ENCODE measurements at places on chromosomes 13 and 19. TPM values are rescaled to one million over a fixed set of nuclear protein-coding genes. Genes with fewer than 3 reads are reported as not detected.

GRCh38 chr19:40445780-40446262 is 1.7 kb upstream of the SERTAD3 start:
- H3K4me3 ChIP-seq = no peak overlapping the region
- no peaks in the 10 kb centered on the region for H3K27me3 ChIP-seq
- peaks cover 29% of the 10 kb centered on the region for H3K4me1 ChIP-seq
- H3K27ac ChIP-seq = peak overlapping the region; percentile 66

GRCh38 chr19:7104747-7105447 is 35.4 kb downstream of the ZNF557 start:
- H3K4me1 ChIP-seq = peaks cover 3% of the 10 kb centered on the region
- no peak for DNase-seq
- no peaks in the 10 kb centered on the region for H3K36me3 ChIP-seq
- no peaks in the 10 kb centered on the region for H3K27me3 ChIP-seq
- no peak overlapping the region for H3K4me3 ChIP-seq

The OR7A5 gene
- total RNA-seq = not detected

DNA sequence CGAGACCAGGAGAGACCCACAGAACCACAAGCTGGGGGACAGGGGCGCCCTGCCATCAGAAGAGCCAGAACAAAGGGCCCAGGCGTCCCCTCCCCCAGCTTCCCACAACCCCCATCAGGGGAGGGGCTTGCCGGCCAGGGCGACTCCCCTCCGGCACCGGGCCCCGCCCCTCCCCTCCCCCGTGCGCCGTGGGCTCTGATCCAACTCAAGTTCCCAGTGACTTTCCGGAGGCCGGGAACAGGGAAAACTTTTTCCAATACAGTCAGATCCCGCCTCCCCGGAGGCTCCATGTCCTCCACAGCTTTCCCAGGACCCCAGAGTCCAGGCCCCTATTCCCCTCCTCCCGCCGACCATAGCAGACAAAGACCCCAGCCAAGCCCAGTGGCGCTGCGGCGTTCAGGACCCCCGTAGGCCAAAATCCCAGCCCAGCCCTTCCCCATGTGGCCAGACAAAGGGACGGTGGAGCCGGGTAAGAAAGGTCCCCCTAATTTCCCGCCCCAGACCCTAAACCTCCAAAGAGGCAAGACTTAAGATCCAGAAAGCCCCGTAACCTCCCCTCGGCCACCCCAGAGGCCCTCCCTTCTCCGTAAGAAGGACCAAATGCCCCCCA is 673 bp downstream of the TEAD2 start:
- no peak for DNase-seq
- no peaks in the 10 kb centered on the region for H3K27me3 ChIP-seq
- H3K4me3 ChIP-seq = no peak overlapping the region
- peaks cover 7% of the 10 kb centered on the region for H3K36me3 ChIP-seq
- peaks cover 25% of the 10 kb centered on the region for H3K4me1 ChIP-seq

The USHBP1 gene
- total RNA-seq = not detected

DNA sequence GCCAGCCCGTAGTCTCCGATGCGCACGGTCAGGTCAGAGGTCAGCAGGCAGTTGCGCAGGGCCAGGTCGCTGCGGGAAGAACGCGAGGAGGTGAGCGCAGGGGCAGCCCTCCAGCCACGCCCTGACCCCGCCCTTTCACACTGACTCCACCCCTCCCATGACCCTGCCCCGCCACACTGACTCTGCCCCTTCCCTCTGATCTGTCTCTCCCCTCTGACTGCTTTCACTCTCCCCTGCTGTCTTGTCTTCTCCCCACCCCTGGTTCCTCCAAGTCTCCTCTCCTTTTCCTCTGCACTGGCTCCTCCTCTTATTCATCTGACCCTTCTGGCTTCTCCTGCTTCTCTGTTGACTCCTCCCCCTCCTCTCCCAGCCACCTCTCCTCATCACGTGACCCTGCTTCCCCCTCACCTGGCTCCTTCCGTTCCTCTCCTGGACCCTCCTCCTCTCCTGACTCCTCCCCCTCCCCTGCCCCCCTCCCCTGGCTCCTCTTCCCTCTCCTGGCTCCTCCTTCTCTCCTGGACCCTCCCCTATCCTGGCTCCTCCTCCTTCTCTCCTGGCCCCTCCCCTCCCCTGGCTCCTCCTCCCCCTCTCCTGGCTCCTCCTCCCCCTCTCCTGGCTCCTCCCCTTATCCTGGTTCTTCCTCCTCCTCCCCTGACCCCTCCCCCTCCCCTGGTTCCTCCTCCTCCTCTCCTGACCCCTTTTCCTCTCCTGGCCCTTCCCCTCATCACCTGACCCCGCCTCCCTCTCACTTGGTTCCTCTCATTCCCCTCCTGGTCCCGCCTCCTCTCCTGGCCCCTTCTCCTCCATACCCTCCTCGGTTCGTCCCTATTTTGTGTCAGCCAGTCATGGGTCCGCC is 9.9 kb downstream of the LMTK3 start:
- H3K36me3 ChIP-seq = no peaks in the 10 kb centered on the region
- H3K27me3 ChIP-seq = peaks cover 15% of the 10 kb centered on the region
- DNase-seq = no peak
- H3K4me1 ChIP-seq = peaks cover 7% of the 10 kb centered on the region

DNA sequence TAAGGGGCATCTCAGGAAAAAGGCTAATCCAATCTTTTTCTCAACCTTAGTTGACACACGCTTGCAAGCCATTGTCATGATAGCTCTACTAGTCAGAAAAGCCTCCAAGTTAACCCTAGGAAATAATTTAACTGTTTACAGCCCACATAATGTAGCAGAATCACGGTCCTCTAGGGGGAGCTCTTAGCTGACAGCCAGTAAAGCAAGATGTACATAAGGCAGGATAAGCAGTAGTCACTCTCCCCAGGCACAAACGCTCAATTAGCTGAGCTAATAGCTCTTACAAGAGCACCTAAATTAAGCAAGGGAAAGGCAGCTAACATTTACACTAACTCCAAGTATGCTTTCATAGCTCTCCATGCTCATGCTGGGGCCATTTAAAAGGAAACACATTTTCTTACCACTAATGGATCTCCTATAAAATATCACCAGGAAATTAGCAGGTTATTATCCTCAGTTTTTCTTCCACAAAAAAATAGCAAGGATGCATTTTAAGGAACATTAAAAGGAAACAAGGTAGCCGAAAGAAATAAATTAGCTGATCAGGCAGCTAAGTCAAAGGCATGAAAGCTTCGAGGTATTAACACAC is 33.7 kb upstream of the ZSCAN5A start:
- H3K27ac ChIP-seq = no peak overlapping the region
- peaks cover 2% of the 10 kb centered on the region for H3K36me3 ChIP-seq
- no peak overlapping the region for H3K4me3 ChIP-seq
- H3K27me3 ChIP-seq = no peaks in the 10 kb centered on the region
- no peaks in the 10 kb centered on the region for H3K4me1 ChIP-seq

DNA sequence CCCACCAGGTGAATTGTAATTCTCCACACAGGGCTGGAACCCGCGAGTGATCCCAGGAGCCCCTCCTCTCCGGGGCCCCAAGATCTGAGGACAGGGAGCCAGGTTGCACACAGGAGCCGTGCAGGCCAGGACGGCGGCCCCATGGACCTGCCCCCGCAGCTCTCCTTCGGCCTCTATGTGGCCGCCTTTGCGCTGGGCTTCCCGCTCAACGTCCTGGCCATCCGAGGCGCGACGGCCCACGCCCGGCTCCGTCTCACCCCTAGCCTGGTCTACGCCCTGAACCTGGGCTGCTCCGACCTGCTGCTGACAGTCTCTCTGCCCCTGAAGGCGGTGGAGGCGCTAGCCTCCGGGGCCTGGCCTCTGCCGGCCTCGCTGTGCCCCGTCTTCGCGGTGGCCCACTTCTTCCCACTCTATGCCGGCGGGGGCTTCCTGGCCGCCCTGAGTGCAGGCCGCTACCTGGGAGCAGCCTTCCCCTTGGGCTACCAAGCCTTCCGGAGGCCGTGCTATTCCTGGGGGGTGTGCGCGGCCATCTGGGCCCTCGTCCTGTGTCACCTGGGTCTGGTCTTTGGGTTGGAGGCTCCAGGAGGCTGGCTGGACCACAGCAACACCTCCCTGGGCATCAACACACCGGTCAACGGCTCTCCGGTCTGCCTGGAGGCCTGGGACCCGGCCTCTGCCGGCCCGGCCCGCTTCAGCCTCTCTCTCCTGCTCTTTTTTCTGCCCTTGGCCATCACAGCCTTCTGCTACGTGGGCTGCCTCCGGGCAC is 3.9 kb downstream of the FFAR1 start:
- peak; percentile 79 for DNase-seq
- H3K4me1 ChIP-seq = no peaks in the 10 kb centered on the region
- H3K27me3 ChIP-seq = peaks cover 47% of the 10 kb centered on the region
- H3K36me3 ChIP-seq = peaks cover 1% of the 10 kb centered on the region

DNA sequence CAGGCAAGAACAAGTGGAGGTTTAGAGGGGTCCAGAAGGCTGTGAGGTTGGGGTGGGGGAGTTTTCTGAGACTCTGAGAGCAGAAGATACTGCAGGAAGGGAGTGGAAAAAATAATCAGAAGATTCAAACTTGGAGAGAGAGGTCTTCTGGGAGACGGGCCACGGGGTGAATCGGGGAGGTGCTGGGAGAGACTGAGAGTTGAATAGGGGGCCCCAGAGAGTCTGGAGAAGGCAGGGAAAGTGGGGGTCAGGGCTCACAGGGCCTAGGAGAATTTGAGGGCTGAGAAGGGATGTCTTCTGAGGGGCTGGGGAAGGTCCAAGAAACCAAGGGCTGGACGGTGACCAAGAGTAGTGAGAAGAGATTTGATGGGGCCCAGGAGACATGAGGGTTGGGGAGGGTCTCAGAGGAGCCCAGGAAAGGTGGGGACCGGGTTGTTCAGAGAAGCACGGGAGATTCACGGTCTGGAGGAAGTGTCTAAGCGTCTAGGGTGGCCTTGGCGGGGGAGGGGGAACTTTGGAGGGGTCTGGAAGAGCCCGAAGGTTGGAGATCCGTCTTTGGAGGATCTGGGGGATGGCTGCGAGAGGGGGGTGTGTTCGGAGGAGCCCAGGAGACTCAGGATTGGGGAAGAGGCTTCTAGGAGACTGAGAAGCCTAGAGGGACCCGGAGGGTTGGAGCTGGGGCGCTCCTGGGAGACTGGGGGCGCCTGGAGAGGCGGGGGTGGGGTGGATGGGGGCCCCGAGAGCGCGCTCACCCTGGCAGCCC is 1.5 kb downstream of the KCNC3 start:
- H3K4me3 ChIP-seq = peak overlapping the region; percentile 46
- H3K27me3 ChIP-seq = peaks cover 20% of the 10 kb centered on the region
- peak overlapping the region; percentile 41 for H3K27ac ChIP-seq
- H3K36me3 ChIP-seq = peaks cover 6% of the 10 kb centered on the region

- no peaks in the 10 kb centered on the region for H3K27me3 ChIP-seq
- no peak overlapping the region for H3K4me3 ChIP-seq
- DNase-seq = no peak
- H3K27ac ChIP-seq = no peak overlapping the region
Measured at GRCh38 chr13:68030152-68030809, 800.1 kb upstream of the PCDH9 start.

DNA sequence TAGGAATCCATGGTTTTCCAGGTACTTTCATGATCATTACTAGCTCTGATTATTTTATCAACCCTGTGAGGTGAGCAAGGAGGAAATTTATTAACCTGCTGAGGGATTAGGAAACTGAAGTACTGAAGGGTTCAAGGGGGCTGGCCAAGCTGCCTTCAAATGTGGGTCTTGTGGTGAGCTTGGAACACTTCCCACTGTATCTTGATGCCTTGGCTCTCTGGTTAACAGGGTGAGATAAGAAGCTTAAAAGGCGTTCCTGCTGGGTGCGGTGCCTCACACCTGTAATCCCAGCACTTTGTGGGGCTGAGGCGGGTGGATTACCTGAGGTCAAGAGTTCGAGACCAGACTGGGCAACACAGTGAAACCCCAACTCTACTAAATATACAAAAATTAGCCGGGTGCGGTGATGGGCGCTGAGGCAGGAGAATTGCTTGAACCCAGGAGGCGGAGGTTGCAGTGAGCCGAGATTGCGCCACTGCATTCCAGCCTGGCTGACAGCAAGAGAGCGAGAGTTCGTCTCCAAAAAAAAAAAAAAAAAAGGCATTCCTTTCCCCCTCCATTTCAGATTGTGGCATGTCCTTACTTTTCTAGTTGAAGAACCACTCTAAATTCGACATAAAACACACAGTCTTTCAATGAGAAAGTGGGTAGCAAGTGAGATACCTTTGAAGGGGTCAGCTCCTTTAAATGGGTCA is 70.2 kb downstream of the KLF2 start:
- H3K36me3 ChIP-seq = peaks cover 32% of the 10 kb centered on the region
- peaks cover 15% of the 10 kb centered on the region for H3K4me1 ChIP-seq
- peak; percentile 29 for DNase-seq

Measured in chondrocyte (in vitro differentiated cells).